ENCODE measurements at places on chromosomes 11 and 22.

- no peak for DNase-seq
Measured at GRCh38 chr11:30788849-30789248, 202.7 kb upstream of the MPPED2 start.

DNA sequence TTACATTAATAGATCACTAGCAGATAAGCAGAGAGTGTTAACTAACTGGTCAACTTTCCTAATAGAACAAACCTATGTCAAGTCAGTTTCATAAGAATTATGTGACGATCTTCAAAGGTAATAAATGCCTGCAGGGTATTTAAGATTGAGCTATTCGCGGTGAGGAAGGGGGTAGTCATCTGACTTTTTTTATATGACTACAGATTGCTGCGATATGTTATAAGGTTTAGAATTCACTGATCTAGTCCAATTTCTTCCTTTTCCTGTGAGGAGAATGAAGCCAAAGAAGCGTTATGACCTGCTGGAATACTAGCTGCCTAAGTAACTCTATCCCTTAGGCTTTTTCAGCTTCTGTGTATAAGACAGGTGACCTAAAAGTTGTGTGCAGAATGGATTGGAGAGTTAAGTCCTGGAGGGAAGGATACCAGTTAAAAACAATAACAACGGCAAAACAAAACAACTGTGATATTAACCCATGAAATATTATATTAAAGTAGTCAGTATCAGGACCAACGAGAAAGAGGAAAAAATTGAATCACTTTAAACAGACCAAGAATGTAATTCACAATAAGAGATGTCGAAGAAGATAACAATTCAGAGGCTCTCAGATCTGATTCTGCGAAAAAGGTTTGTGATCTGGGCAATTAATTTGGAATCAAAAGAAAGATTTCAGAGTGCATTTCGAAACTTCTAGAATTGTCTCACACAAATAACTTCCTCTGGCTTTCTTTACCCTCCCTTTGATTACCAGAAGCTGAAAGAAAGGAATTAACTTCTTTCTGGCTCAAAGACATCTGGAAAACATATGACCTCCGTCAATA is 630 bp downstream of the CASP4 start:
- no peak for DNase-seq

GRCh38 chr22:42490243-42490832 is 29.3 kb downstream of the RRP7A start:
- no peak for DNase-seq

DNA sequence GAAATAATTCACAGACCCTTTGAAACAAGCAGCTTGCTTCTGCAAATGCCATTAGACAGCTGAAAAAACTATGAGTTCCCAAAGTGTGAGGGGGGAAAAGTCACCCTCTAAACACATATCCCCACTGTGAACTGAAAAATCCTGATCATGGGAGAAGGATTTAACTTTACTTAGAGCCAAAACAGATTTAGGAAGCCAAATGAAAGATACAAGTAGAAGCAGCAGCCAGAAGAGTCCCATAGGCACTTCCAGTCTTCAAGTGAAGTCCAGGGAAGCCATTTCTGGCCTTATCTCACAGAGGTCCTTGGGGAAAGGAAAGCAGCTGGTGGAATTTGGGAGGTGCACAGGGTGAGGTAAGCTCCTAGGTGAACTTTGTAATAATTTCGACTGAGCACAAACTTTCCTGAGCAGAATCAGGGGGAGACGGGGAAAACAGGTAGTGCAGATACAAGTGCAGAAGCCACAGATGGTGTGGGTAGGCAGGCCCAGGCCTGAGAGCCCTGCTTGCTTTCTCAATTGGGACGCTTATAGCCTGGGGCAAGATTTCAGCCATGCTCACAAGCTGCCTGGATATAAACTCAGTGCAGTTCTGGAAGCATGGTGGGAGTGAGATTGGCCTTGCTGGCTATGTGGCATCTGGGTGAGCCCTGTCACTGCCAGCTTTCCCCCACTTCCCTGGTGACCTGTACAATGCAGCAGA is 44.8 kb downstream of the GAS2 start:
- DNase-seq: no peak

DNA sequence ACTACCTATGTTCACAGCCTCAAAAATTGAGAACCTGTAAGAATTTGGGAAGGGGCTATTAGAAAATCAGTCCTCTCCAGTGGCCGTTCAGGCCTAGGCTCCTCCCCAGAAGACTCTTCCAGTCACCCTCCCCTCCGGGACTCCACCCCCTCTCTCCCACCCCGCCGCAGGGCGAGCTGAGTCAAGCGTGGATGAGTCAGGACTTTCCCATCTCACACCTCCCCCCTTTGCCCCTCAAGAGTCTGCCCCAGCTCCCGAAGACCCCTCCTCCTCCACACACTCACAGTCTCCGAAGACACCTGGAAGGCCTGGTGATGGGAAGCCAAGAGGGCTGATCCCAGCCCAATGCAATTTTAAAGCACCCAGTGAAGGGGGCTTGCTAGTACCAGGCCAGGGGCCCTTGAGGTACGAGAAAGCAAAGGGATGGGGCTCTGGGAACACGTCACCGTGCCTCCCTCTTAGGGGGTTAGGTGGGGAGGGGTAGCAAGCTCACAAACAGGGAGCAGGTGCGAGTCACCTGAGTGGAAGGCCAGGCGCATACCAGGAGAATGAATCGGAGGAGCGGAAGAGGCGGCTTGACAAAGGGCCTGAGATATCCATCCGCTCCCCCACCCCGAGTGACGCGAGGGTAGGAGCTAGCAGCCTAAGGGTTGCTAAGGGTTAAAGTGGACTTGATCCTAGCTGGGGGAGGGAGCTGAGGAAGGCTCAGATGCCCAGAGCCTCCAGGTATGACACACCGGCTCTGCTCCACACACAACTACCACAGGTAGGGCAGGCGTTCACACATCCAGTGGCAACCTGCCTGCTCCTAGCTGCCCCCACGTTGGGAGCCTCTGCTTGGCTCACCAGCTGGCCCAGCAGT is 13.6 kb downstream of the BCL9L start:
- DNase-seq: peak; percentile 96

GRCh38 chr11:36508743-36509142 is 1.3 kb downstream of the TRAF6 start:
- DNase-seq: peak; percentile 28

GRCh38 chr22:41827671-41828070 is 5.2 kb upstream of the SREBF2 start:
- no peak for DNase-seq

- no peak for DNase-seq
Measured at GRCh38 chr11:130826572-130826971, 89.7 kb downstream of the SNX19 start.

DNA sequence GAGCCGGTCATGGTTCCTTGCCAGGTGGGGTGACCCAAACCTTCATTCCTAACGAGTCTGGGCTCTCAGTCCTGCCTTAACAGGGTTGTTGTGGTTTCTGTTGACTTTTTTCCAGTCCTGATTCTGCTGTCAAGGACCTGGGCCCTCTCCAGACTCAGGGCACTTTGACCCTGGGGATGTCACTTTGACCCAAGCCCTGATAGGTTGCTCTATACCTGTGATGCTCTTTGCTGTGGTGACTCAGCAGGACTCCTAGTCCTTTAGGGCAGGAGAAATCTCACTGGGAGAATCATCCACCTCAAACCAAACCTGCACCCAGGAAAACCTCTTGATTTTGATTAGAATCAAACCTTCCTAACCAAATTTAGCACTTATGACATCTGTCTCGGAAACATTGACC is 20.5 kb upstream of the MPPED1 start:
- no peak for DNase-seq

DNA sequence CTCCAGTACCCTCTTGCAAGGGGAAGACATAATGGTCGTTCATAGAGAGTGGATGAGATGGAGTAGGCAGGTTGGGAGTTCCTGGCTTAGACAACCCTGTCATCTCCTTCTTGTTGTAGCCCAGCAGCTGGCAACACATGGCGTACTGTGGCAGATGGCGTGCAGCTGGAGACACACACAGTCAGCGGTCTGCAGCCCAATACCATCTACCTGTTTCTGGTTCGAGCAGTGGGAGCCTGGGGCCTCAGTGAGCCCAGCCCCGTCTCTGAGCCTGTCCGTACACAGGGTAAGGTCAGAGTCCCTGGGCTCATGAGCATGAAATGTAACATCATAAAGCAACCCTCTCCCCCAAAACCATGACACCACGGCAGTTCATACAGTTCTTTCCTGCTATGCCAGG is 8.7 kb downstream of the ROBO3 start:
- no peak for DNase-seq

DNA sequence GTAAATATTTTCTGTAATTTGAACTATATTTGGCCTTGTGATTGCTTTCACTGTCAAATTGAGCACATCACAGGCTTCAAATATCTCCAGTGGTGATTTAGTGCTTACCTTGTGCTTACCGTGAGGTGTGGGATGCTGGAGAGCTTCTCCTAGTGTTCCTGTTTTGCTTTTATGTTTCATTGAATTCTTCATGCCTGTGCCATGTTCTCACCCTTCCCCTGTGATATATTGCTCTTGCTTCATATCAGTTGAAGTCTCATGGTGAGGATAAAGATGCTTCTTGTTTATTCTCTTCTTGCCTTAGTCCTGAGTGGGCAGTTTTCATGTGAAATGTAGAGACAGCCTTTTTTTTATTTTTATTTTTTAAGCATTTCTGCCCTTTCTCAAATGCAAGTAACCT is 198.0 kb upstream of the PDGFD start:
- no peak for DNase-seq

- DNase-seq: peak; percentile 97
Measured at GRCh38 chr22:29907753-29908515, 25.0 kb downstream of the MTMR3 start.

DNA sequence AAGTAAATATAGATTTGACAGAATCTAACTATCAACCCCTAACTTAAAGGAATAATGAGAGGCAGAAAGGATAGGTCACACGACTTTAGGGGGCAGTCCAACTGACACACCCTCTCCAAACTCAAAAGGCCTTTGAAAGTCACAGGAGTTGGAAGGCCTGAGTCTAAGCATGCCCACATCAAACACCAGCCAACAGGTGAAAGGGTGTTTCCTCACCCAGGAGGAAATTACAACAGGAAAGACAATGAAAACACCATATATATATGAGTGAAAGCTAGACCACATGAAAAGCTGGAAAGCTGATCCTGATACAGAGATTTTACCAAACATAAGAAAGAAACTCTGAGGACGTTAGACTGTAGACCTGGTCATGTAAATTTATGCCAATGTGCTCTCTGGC is 10.5 kb upstream of the DEPDC7 start:
- DNase-seq: no peak

- no peak for DNase-seq
Measured at GRCh38 chr11:14137284-14137683, 174.8 kb downstream of the SPON1 start.

- DNase-seq: no peak
Measured at GRCh38 chr11:2201542-2201941, 29.9 kb upstream of the TH start.

GRCh38 chr11:114058026-114058706 is 1.3 kb upstream of the ZBTB16 start:
- peak; percentile 29 for DNase-seq

DNA sequence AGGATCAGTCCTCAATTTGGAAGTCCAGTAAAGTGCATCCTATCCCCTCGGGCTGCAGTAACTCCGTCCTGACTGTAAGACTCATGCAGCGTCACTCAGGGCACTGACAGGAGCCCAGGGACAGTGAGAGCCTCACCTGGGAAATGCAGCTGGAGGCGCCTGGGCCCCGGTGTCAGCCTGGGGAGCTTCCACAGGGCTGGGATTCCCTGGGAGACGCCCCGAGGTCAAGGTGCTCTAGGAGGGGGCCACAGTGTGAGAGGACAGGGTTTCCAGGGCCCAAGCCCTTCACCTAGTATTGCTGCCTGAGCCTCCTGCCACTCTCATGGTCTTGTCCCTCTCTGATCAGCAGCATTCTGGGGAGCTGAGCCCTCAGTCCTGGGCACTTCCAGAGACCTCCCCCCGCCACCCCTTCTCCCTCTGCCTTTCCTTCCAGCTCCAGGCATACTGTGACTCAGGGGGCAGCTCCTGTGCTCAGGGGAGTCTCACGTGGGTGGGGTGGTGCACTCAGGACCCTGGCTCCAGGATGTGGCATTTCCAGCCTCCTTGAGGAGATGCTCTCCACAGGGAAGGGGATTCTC is 99.1 kb upstream of the IGLL5 start:
- DNase-seq: no peak

DNA sequence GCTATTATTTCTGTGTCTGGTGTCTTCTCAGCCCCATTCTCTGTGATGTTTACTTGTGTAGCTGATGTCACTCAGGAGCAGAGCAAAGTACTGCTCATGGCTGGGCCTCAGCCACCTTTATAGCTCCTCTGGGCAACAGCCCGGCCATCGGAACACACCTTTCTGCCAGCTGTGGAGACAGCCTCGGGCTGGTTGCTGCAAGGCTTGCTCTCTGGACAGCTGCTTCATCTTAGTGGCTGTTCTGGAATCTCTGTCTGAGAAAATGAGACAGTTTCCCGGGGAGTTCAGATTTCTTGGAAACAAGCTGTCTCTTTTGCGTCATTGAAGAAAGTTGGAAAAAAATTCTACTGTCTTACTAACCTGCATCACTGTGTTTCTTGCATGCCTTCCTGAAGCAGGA is 20.0 kb downstream of the THY1 start:
- no peak for DNase-seq

GRCh38 chr22:38959590-38959989 is 2.2 kb downstream of the APOBEC3A start:
- no peak for DNase-seq

GRCh38 chr11:35799655-35800054 is 137.1 kb downstream of the TRIM44 start:
- DNase-seq: no peak

DNA sequence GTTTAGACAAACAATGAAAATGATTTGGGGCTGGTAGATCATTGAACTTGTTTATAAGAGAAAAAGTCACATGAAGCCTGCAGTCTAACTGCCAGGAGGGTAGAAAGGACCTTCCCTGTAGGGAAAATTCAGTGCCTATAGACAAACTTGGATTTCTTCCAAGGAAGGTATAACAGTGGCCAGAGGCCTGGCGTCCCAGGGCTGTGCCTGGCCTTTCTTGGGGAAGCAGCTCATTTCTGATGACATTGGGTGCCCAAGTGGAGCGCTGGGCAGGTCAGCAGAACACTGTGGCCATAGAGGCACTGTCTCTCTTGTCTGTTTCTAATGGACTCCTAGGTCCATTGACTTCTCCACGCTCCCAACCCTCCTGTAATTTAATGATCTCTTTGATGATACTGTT is 6.6 kb upstream of the FXYD6 start:
- no peak for DNase-seq

- no peak for DNase-seq
Measured at GRCh38 chr22:45882881-45883810, 93.8 kb downstream of the WNT7B start.

- no peak for DNase-seq
Measured at GRCh38 chr11:120941000-120941399, 82.9 kb upstream of the TBCEL start.

GRCh38 chr22:42335839-42336378 is 65.5 kb upstream of the TCF20 start:
- no peak for DNase-seq

All from astrocyte of the hippocampus (primary cell).